ENCODE measurements at places on chromosomes 3 and 15.

DNA sequence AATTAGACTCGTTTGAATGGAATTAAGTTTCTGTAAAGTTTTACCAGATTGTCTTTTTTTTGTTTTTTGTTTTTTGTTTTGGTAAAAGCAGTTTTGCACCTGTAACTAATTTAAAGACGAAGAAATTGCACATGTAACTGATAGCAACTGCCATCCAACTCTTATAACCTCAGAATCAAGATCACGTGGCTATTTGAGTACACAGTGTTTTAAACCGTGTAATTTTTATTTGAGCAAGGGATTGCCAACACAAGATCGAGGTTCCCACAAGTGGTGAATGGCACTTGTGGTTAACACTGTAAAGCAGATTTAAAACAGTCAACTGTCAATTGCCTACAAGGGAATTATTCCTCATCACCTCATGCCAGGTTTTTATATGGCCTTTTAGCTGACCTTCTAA is 67.3 kb downstream of the PPARG start:
- no peak for DNase-seq

DNA sequence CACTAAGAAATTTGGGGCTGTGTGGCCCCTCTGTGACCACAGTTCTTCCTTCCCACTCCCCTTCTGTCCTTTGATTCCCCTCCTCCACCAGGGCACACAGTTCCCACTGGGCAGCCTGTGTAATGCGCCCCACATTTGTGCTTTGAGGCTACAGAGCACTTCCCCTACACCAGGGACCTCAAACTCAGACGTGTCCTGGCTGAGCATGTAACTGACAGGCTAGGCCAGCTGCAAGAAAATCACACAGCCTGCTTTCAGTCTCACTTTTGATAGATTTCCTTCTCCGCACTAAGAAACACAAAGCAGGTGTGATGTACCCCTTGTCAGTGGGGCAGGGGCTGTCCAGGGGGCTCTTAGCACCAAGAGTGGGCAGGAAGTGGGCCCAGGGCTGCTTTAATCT is 29.6 kb downstream of the PRKCD start:
- no peak for DNase-seq

- DNase-seq: no peak
Measured at GRCh38 chr3:81790117-81790516, 28.7 kb upstream of the GBE1 start.

DNA sequence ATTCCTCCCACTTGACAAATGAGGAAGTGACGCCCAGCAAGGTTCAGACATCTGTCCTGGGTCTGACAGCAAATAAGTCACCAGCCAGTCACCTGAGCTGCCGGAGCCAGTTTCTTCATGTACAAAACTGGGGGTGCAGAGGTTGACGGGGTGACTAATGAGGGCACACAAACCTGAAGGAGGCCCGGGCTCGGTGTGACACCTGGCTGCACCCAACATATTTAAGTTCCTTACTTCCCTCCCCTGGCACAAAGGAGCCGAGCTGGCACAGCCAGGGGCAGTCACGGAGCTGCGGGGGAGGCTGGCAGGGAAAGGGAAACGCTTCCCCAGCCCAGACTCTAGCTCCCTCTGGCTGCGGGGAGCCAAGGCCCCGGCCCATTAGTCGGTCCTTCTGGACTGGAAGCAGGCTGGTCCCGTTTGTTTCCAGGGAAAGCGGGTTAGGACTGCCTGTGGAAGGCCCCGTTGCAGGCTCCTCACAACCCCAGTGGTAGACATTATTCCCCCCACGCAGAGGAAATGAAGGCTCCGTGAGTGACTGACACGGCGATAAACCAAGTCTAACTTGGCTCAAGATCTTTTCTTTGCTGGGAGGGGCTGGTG is 2.3 kb downstream of the FBXL22 start:
- no peak for DNase-seq

DNA sequence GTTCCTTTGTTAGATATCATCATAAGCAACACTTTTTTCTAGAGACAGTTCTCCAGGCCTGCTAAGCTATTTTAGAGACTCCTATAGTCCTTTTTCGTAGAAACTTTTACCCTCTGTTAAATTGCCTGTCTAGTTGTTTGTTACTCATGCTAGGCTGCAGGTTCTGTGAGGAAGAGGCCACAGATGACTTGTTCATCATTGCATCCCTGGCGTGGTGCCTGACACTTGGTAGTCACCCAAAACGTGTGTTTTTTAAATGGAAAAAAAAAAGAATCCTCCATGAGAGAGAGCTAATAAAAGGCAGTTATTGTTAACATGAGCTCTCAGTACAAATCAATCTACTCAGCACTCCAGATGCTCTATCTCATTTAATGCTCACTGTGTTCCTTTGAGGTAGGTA is 35.1 kb downstream of the CCDC54 start:
- DNase-seq: no peak

GRCh38 chr3:23183731-23184130 is 19.4 kb upstream of the UBE2E2 start:
- peak; percentile 46 for DNase-seq

DNA sequence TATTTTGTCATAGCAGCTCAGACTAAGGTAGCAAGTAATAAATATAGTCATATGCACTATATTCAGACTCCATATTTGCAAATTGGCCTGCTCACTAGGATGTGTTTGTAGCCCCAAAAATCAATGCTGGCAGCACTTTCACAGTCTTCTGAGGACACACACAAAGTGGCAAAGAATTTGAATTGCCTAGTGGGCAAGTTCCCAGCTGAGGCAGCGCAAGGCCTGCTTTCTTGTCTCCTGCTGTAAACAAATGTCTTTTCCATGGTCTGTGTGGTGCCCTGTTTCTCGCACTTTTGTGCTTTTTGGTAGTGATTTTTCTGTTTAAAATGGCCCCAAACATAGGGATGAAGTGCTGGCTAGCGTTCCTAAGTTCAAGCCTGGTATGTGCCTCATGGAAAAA is 416.0 kb downstream of the OCA2 start:
- no peak for DNase-seq

GRCh38 chr3:111595232-111595631 is at the start of gene ZBED2:
Gene ZBED2 (minus strand): TSS chr3:111595346. CDS start chr3:111594201, 1,145 bp downstream.
- DNase-seq: no peak

- no peak for DNase-seq
Measured at GRCh38 chr3:66792086-66792485, 206.0 kb upstream of the KBTBD8 start.

GRCh38 chr3:62534326-62534725 is 161.0 kb upstream of the FEZF2 start:
- no peak for DNase-seq

- peak; percentile 47 for DNase-seq
Measured at GRCh38 chr3:154018100-154018696, 103.0 kb upstream of the ARHGEF26 start.

- no peak for DNase-seq
Measured at GRCh38 chr3:20240154-20240883, 54.3 kb upstream of the SGO1 start.

DNA sequence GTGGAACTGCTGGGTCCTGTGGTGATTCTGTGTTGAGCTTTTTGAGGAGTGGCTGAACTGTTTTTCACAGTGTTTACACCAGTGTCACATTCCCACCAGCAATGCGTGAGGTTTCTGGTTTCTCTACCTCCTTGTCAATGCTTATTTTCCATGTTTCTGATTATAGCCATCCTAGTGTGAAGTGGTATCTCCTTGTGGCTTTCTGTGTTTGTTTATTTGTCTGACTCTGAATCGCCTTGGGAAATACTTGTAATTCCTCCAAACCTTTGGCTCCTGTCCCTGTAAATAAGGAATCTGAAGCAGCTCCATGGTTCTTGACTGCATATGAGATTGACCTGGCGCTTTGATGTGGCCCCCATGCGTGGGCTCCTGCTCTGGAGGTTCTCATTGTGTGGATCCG is 20.6 kb downstream of the FAN1 start:
- no peak for DNase-seq

DNA sequence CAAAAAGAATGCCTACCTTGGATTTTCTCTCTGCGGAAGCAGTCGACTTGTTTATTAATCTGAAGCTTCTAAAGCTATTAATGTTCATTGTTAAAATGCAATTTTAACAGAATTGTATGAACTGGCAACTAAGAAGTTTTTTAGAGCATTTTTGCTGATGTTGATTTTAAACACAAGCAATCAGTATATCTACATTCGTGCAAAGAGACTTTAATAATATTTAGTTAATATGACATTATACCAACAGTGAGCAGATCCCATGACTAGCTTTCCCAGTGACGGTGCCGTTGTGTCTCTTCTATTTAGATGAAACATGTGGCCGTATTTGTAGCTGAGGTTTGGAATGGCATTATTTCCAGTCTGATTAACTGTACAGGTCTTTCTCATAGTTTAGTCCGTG is 88.0 kb downstream of the PEX5L start:
- DNase-seq: peak; percentile 49

GRCh38 chr3:128508852-128509251 is 15.9 kb upstream of the GATA2 start:
- no peak for DNase-seq

DNA sequence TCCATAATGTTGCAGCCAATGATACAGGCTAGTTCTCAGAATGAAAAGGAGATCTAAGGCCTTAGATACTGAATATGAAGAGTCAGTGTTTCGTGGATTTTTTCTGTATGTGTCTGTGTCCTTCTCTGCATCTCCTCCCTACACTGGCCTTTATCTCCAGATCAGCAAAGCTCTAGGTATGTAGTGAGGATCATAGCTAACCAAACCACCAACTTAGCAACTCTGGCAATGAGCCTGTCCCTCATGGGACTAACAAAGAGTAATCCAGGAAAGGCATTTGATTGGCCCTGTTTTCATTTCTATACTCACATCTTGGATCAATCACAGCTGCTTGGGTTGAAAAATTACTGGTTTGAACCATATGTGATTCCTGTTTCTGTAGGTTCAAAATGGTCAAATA is 18.6 kb upstream of the CNTN3 start:
- no peak for DNase-seq

DNA sequence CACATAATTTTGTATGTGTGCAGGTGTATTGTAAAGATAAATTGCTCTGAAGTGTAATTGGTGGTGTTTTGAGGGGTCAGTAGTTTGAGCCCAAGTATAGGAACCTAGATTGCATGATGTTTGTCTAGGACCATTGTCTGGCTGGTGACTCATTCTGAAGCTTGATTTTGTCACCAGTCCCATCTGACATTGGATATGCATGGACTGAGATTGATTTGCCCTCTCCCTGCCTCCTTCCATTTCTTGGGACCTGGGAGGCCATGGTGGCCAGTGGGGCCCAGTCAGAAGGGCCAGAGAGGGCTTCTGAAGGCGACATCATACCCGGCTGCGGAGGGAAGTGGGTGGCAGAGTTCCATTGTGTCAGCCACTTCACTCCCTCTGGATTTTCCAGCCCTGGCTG is 62.3 kb downstream of the PDIA5 start:
- DNase-seq: no peak

DNA sequence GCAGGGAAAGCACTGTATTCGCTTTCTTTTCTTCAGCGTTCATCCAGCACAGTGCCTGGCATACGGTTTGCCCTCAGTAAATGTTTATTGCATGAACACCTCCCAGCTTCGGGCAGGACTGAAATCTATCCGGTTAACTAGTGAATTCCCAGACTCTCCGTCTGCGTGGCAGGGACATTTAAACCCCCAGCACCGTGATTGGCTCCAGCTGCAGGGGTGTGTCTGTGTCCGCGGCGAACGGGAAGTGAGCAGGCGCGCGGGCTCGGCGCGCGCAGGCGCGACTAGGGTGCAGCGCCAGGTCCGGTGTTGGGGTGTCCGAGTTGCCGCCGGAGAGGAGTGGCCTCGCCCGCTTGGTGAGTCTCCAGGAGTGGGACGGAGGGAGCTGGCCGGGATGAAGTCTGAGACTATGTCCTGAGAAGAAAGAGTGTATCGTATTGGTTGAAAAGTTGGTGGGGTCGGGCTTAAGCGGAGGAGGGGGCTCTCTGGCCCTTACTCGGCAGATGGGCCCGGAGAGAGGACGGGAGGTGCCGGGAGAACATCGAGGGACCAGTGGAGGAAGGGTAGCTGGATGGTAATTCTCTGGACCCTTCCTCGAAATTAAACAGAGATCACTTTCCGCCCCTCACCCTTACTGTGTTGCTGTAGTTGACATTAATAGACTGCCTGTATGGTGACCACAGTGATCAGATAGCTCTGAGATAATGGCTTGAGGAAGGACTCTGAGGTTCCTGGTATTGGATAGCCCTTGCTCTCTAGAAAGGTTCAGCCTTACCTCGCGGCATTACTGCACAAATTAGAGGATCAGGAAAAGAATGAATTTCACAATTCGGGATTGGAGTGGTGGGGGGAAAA is at the start of gene SNAP23:
TSS of gene SNAP23 (plus strand) at position 274 of the 852 bp plus-strand sequence. CDS start 16,213 bp downstream, outside the sequence.
- DNase-seq: peak; percentile 82

GRCh38 chr3:186400662-186401061 is 38.6 kb upstream of the DGKG start:
- no peak for DNase-seq

DNA sequence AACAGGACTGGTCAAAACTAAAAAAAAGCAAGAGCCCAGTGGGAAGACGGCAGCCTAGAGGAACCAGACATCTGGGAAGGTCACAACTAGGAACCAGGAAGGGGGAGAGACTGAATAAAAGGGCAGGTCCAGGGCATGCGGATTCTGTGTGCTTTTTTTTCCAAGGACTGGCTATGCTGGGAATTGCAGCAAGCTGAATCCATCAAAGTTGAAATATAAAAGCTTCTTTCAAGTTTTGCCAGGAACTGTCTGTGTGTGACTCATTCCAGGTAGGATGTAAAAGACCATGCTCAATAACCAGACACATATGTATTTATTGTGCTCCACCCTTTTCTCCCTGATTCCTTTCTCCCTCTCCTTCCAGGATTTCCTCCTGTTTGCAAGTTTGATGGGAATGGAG is 47.9 kb upstream of the CCDC80 start:
- no peak for DNase-seq

DNA sequence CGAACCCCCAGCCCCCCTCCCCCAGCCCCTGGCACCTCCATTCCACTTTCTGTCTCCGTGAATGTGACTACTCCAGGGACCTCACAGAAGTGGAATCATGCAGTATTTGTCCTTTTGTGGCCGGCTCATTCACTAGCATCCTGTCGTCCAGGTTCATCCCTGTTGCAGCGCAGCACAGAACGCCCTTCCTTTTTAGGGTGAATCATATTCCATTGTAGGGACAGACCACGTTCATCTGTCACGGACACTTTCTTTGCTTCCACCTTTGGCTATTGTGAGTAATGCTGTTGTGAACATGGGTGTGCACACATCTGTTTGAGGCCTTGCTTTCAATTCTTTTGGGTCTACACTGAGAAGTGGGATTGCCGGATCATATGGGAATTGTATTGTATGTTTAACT is 148.9 kb upstream of the IQSEC1 start:
- DNase-seq: no peak

GRCh38 chr3:176595307-176595706 is 602.0 kb downstream of the TBL1XR1 start:
- no peak for DNase-seq
